ENCODE measurements at places on chromosomes 3 and 15.

DNA sequence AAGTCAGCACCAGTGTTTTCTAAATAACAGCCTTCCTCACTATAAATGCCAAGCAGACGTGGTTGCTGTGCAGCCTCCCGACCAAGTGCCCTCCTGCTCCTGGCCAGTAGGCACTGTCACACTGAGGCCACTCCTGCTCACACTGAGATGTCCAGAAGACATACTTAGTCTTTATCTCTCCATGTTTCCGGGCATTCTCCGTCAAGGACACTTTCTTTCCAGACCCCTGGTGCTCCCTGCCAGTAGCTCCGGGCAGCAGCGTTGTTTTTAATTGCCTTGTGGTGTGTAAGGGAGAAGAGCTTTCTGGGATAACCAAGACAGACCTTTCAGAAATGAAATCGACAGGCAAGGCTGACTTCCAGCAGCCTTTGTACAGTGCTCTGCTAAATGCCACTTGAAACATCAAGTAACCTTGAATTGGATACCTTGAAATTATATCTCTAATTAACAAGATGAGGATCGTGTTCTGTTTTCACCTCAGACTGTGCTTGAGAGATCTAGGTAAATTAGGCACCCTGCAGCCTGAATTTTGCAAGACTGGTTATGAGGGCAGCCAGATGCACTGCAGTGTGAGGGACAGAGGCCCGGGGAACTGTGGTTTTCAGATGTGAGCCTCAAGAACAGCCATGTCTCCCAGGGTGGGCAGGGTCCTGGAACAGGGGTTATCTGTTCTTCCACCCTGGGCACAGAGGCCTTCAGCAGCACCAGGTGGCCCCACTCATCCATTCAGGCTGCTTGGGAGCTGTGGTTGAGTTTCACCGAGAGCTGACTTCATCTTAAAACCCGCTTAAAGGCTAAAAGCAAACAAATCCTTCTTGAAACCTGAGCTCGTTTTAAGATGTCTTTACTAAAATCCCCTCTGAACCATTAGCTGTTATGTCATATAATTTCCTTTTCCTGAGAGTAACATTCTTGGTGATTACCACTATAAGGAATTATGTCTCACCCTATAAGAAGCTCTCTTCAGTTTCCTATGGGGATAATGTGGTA lies 105.5 kb upstream of the IL12A start:
- no peak for DNase-seq

GRCh38 chr15:63677778-63678177 lies 80.6 kb downstream of the FBXL22 start:
- DNase-seq: no peak

DNA sequence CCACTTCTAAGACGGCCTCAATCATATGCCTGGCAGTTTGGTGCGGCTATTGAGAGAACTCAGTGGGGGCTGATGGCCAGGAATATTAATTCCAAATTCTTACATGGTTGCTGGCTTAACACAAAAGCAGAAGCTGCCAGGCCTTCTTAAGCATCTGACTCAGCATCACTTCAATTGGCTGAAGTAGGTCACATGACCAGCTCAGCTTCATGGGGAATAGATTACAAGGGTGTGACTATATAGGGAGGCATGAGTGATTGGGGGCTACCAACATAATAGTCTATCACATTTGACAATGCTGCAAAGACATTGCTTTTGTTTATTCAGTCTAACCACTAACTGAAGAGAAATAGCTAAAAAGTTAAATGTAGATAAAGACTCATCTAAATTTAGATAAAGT lies 101.6 kb upstream of the ANKRD28 start:
- DNase-seq: peak; percentile 29

GRCh38 chr3:111588527-111588926 lies 6.6 kb downstream of the ZBED2 start:
- no peak for DNase-seq

- DNase-seq: no peak
Measured at GRCh38 chr3:30941342-30941741, 46.9 kb upstream of the GADL1 start.

- DNase-seq: no peak
Measured at GRCh38 chr3:40465456-40465855, 8.3 kb downstream of the RPL14 start.

GRCh38 chr15:101250873-101251829 lies 697 bp downstream of the CHSY1 start:
- DNase-seq: no peak

DNA sequence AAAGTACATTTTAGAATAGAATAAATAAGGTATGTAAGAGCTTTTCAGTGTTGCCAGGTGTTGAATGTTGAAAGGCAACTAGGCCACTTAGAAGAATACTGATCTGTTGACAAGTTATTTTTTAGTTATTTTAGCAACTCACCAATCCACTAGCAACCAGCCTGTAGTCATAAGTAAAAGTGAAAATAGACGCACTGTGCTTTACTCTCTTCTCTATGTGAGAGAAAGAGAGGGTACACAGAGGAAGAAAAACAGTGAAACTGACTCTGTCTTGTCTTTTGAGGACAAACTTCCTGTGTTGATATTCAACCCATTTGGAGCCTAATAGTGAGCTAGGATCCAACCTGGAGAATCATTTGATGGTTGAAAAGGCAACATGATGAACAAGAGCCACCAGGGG lies 327.1 kb upstream of the GOLIM4 start:
- no peak for DNase-seq

- no peak for DNase-seq
Measured at GRCh38 chr3:48797626-48798025, 50.0 kb downstream of the PRKAR2A start.

DNA sequence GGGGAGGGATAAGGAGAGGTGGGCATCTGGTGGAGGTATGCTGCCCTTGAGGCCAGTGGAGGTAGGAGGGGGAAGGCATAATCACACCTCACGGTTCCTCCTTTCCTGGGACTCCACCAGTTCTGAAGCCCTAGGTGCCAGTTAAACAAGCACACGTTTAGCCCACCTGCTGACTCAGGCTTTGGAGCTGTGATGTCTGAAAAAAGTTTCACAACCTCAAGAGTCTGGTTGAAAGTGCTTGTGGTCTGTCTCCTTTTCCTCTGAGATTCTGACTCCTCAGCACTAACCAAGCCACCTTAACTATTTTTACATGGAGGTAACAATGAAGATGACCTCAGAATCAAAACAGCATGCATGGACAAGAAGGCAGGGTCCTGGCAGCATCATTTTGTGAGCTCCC lies 23.0 kb downstream of the HPS3 start:
- no peak for DNase-seq

GRCh38 chr3:187718802-187719201 lies 16.4 kb upstream of the RTP2 start:
- DNase-seq: no peak

GRCh38 chr3:50275996-50276761 lies 2.7 kb upstream of the LSMEM2 start:
- no peak for DNase-seq

GRCh38 chr15:64355348-64355943 lies 527 bp downstream of the CSNK1G1 start:
- peak; percentile 46 for DNase-seq

DNA sequence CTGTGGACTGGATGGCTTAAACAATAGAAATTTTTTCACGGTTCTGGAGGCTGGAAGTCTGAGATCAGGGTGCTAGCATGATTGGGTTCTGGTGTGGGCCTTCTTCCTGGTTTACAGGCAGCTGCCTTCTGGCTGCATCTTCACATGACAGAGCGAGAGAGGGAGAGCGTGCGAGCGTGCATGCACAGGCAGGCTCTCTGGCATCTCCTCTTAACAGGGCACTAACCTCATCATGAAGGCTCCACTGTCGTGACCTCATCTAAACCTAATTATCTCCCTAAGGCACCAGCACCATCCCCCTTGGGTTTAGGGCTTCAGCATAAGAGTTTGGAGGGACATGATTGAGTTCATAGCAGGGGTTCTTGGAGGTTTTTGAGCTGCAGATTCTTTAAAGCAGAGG lies 292.0 kb upstream of the C2CD4B start:
- no peak for DNase-seq

GRCh38 chr3:134359121-134360010 lies 14.9 kb downstream of the AMOTL2 start:
- no peak for DNase-seq

DNA sequence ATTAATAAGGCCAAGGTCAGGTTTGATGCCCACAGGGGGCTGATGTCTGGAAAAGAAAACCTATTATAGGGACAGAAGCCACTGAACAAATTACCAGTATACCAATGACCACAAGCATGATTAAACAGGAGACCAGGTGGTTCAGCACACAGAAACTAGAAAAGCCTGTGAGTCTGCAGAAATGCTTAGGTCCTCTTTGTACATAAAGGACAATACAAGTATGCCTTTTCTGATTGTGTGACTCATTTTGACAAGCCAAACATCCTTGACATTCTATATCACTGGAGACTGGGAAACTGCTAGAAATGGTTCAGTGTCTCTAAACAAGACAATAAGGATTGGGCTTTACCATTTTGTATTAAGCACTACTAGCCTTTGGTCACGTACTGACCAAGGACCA lies 113.2 kb upstream of the MYO5C start:
- no peak for DNase-seq

DNA sequence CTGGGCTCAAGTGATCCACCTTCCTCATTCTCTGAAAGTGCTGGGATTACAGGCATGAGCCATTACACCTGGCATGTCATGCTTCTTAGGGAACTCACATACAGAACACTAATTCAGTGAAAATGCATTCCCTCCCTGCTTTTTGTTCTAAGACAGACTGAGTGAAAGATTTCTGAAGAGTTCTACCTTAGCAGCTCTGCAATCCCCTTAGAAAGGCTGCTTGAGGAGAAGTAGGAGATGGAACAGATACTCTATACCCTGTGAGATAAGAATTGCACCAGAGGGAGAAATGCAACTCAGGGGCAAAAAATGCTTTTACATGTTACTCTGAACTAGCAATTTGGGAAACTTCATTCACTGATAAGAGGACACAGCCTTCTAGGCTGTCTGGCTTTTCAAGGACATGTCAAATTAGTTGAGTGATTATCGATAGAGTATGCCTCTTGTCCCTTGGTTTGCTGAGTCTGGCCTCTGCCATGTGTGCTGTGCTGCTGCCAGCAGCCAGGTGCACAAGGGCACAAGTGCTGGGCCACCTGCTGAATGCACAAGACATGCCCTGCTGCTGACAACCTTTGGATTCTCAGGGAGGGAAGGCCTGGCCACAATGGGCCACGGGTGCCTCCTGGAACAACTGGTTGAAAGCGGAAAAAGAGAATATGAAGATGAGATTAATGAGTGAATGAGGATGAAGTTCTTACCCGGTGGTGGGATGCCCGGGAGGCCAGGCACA lies 17.8 kb downstream of the UQCC5 start:
- no peak for DNase-seq

GRCh38 chr3:20523293-20523692 lies 337.3 kb upstream of the SGO1 start:
- no peak for DNase-seq

GRCh38 chr15:40285151-40285550 lies 2.3 kb upstream of the ANKRD63 start:
- no peak for DNase-seq

- DNase-seq: no peak
Measured at GRCh38 chr3:66430876-66431275, 69.9 kb downstream of the LRIG1 start.

DNA sequence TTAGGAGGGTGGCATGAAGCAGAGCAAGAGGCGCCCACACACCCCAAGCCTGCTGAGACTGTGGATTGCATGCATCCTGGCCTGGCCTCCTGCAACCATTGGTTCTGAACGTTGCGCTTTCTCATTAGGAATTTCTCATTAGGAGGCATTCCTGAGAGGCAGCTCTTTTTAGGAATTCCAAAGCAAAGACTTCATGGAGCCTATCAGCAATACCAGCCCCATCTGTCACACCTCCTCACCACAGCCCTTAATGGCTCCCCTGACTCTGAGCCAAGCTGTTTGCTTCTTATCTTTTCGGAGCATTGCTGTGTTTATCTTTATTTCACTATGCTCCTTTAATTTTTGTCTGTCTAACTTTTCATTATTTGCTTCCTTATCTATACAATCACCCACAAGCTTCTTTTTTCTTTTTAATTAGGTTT lies 226.9 kb downstream of the CACNA2D3 start:
- DNase-seq: no peak

DNA sequence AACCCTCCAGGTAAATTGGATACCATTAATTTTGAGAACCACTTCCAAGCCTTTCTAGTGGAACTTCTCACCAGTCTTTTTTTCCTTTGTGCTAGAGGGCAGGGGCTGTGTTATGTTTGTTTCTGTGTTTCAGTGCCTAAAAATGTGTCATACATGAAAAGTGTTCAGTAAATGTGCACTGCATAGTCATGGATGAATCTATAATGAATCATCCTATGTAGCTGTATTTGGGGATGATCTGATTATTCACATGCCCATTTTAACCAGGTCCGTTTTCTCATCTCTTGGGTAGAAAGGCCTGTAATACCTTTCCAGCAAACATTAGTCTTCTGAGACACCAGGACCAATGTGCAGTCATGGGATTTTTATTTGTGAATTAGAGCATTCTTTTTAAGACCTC lies 583.0 kb upstream of the GOLIM4 start:
- DNase-seq: no peak

GRCh38 chr15:41605566-41605965 lies 46.6 kb downstream of the TYRO3 start:
- no peak for DNase-seq

DNA sequence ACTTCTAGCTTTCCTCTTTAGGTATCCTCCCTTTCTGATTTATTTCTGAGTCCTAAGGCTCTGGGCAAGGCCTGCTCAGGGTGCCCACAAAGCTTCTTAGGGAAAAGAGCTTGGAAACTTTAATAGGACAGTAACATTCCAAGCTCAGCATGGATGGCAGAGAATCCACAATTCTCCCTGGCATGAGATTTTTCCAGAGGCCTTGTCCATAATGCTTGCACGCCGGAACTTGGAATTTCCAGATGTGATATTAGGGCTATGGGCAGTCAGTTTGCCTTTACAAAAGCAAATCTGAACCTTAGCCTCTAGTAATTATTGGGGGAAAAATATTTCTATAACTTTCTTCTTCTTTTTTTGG lies 139.0 kb upstream of the RBMS3 start:
- DNase-seq: no peak

GRCh38 chr15:60417112-60417511 lies 19.3 kb upstream of the ANXA2 start:
- DNase-seq: no peak

DNA sequence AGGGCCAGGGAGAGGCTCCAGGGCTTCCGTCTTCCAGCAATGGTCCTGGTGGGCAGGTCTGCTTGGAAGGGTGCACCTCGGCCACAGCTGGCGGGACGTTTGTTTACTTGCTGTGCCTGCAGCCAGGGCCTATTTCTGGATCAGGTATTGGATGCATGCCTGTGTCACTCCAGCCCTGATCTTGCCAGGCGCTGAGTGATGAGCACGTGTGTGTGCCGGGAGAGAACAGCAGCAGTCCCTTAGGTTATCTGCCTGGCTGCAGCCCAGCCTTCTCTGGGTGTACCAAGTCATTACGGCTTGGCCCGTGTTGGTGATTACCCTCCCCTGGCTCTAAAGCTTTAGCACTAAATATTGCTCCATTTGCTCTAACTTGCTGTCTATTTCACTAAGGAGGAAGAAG lies 14.9 kb downstream of the CCDC32 start:
- no peak for DNase-seq

- no peak for DNase-seq
Measured at GRCh38 chr3:33377931-33378330, 62.3 kb downstream of the UBP1 start.
